ENCODE measurements at places on chromosomes 7 and 10.

DNA sequence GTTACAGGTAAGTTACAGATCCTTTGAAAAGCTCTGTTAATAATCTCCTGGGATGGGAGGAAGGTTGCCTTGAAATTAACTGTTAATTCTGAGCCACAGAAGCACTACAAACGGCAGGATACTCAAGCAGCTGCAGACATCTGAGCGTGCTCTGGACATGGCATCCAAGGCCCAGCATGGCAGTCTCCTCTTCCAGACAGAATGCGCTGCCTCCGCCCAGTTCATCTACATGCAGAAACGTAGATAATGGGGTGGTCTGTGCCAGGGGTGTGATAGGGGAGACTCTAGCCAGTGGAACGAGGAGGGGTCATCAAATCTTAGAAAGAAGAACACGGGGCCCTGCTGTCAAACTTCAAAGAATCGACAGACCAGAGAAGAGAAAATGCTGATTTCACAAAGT is 13.8 kb downstream of the VIPR2 start:
- DNase-seq = no peak

GRCh38 chr7:104838537-104839299 is 175.3 kb upstream of the KMT2E start:
- DNase-seq = no peak

DNA sequence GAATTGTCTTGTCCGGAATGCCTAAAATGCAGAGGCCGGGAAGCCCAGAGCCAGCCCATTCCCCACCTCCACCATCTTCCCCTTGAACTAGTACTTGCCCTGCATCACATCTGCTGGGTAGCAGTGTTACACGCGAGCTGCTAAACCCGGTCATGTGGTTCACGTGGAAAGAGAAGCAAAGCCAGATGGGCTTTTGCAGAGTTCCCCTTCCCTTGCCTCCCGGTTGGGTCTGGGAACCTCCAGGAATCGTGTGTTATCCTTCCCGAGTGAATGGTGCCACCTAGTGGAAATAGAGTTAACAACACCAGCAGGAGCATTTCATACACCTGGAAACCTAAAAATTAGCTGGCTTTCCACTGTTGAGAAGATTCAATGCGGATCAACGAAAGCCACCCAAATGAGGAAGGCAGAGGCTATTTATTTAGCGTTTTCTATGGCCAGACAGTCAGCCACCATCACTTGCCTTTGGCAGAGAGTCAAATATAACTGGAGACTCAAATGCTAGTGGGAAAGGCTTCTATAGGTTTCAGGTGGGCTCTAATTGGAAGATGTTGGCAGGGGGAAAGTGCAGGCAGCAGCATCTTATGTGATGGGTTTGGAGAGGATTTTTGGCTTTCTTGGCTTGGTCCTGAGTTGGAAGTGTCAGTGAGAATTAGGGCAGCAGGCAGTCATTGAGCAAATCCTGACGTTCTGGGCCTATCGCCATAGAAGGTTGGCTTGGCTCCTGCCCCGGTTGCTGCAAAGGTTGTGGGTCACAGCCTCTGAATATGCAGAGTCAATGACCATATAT is 12.9 kb upstream of the DENND2A start:
- DNase-seq = peak; percentile 92

GRCh38 chr10:16425449-16425848 is 11.4 kb upstream of the PTER start:
- DNase-seq = no peak

DNA sequence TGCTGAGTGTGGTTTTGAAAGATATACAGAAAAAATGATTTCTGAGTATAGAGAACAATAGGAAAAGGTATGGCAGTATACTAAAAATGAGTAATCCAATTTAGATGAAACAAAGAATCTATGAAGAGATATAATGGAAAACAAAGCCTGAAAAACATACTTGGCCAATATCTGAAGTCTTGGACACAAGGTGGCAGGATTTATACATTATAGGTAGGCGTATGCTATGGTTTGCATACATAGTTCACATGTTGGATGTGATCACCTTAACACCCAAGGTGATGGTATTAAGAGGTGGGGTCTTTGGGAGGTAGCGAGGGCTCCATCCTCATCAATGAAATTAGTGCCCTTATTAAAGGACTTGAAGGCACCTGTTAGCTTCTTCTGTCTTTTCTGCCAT is 34.5 kb upstream of the BPGM start:
- no peak for DNase-seq

- no peak for DNase-seq
Observed at GRCh38 chr7:46035166-46035565, 114.1 kb upstream of the IGFBP3 start.

- DNase-seq = no peak
Observed at GRCh38 chr10:67853512-67853911, 15.5 kb upstream of the DNAJC12 start.

DNA sequence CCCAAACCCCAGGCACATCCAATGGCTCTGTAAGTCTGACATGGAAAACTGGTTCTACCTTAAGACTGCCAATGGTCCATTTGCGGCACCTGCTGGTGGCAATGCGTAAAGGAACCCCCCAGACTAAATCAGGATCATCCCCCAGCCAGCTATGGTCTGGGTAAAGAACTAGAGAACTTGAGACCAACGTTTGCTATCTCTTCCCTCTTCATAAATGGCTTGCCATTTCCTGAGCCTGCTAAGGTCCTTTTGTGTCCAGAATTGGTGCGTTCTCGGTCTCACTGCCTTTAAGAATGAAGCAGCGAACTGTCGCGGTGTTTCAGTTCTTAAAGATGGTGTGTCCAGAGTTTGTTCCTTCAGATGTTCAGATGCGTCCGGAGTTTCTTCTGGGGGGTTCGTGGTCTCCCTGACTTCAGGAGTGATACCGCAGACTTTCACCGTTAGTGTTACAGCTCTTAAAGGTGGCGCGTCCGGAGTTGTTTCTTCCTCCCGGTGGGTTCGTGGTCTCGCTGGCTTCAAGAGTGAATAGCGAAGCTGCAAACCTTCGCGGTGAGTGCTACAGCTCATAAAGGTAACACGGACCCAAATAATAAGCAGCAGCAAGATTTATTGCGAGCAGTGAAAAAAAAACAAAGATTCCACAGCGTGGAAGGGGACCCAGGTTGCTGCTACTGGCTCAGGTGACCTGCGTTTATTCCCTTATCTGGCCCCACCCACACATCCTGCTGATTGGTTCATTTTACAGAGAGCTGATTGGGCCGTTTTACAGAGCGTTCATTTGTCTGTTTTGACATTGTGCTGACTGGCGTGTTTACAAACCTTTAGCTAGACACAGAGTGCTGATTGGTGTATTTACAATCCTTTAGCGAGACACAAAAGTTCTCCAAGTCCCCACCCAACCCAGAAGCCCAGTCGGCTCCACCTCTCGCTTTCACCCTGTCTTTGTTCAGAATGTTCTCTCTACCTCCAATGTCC is 95.4 kb downstream of the ELMO1 start:
- DNase-seq = no peak

- DNase-seq = no peak
Observed at GRCh38 chr10:24469993-24470392, 253.7 kb downstream of the ARHGAP21 start.

- no peak for DNase-seq
Observed at GRCh38 chr7:2175514-2175913, 57.2 kb downstream of the MAD1L1 start.

DNA sequence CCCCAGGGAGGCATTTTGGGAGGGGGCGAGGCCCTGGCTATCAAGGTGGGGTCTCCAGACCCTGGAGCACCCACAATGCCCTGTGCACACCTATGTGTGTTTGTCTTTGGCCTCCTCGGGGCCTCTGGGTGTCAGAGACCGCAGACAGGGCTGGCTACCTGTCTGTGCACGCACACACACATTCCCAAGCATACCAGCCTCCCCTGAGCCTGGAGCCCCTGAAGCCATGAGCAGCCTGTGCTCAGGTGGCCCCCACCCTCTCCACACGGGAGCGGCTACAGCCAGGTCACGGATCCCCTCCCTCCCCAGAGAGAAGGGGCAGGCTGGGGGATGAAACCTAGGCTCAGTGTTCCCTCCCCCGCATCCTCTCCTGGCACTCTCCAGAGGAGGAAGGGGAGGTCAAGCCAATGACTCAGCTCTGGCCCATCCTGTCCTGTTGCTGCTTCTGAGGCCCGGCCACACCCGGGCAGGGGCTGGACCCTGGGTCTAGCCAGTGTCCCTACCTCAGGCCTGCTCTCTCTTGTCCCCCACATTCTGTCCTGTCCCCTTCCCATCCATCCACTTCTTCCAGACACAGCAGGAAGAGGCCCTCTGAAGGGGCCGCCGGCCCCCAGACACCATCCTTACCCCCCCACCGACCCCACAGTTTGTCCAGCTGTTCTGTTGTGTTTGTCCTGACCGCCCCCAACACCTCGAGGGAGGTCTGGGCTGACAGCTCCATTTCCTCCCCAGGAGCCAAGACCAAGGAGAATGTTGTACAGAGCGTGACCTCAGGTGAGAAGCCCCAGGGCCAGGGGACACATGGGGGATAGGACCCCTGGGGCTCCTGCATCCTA is 720 bp downstream of the SNCG start:
- no peak for DNase-seq

DNA sequence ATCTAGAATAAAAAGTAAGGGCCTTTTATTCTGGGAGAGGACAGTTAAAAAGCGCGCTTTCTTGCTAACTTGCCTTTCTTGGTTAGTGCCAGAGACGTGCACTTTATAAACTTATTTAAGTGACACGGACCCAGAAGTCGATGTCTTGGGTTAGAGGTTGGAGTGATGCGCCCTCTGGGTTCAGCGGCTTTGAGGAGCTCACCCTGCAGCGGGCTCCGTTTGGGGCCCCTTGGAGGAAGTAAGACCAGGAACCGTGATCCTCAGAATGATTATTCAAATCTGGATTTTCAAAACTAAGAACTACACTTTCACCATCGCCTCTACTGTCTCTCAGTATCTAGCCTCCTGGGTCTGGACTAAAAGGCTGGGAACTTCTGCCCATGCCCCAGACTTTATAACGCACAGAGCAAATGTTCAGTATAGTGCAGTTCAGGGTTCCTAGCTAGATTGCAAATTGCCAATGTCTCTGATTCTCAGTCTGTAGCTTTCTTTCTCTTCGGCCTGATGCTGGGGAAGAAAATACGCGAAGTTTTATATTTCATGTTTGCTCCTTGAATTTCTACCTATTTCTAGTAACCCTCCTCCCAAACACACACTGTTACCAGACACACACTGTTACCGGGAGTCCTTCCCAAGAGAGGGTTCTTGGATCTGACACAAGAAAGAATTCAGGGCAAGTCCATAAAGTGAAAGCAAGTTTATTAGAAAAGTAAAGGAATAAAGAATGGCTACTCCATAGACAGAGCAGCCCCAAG is 18.6 kb upstream of the SMO start:
- no peak for DNase-seq

DNA sequence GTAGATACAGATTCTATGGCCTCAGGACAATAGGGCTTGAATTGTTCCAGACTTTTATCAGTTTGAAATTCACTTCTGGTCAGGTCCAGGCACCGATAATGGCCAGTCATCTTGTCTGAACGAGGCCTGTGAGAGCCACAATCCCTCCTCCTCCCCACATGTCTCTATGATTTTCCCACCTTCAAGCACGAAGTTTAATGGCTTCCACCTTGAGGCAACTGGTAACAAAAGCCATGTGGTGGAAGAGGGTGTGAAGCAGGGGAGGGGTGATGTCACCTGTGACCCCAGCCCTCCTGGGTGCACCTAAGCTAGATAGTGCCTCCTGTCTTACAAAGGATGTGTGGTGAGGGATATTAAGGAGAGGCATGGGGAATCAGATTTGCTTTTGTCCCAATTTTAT is 89.2 kb downstream of the PCGF5 start:
- no peak for DNase-seq

GRCh38 chr10:47372726-47373125 is 11.4 kb downstream of the ZNF488 start:
- DNase-seq = no peak

GRCh38 chr10:96721207-96721572 is 876 bp upstream of the PIK3AP1 start:
- DNase-seq = no peak

DNA sequence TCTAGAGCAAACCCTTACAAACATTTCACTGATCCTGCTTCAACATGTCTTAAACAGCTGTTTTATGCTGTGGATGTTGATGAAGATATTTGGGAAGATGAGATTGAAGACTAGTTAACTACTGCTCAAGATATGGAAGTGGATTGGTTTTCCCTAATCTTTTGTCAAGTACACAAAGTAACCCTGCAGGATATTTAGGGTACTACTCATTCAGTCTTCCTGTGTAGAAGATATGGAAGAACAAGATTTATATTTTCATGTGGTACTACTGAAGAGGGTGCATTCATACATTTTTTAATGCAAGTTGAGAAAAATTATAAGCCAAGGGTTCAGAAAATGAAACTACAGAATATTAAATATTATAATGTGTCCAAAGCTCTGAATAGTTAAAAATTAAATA is 18.3 kb upstream of the TMEM140 start:
- DNase-seq = no peak

DNA sequence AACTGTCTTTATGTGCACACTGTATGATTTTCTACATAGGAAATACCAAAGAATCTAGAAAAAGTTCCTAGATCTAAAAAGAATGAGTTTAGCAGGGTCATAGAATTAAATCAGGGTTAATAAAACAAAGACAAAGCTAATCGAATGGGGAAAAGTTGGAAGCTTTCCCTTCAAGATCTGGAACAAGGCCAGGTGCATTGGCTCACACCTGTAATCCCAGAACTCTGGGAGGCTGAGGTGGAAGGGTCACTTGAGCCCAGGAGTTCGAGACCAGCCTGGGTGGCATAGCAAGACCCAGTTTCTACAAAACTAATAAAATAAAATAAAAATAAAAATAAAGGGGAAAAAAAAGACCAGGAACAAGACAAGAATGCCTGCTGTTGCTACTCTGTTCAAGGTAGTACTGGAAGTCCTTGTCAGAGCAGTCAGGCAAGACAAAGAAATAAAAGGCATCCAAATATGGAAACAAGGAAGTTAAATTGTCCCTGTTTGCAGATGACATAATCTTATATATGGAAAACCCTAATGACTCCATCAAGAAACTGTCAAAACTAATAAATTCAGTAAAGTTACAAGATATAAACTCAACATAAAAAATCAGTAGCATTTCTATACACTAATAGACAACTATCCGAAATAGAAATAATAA is 76.1 kb upstream of the RHEB start:
- DNase-seq = no peak

DNA sequence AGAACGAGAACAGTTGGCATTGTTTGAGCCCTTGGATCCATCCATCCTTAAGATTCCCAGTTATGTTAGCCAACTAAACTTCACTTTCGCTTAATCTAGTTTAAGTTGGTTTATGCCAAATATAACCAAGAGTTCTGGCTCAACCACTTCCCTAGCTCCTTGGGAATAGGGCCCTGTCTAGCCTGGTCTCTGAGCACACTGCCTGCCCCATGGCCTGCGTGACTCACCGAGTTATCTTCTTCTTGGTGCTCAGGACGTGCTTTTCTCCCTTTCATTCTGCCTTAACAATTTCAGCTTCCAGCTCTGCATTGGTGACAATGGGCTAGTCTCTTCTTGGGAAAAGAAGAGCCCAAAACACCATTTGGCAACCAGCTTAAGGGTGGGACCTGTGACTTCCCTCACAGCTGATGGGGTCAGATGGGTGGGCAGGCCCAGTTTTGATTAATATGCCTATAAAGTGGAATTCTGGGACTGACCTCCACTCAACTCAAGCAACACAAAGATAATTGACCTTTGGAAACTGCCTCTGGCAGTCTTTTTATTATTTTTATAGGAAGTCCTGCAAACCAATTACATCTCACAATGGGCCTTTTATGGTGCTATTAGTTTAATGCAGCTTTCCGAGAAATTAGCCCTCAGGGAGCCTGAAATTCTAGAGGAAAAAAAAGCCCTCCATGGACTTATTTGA is 126.4 kb downstream of the CFAP58 start:
- DNase-seq = no peak

- DNase-seq = no peak
Observed at GRCh38 chr7:99325001-99325493, 651 bp upstream of the ARPC1A start.

All from NCI-H2171 (cell line).